ENCODE measurements at places on chromosomes 2 and 18. TPM values are rescaled to one million over a fixed set of nuclear protein-coding genes. Genes with fewer than 3 reads are reported as not detected.

The MC2R gene
- not detected for total RNA-seq

The POTEJ gene
- total RNA-seq = 0.12 TPM

The SERPINB10 gene
- total RNA-seq = 1.2 TPM

The SKOR2 gene
- not detected for total RNA-seq

The WIPF1 gene
- 26.4 TPM for total RNA-seq

The TUBA4B gene
- not detected for total RNA-seq

The CENPA gene
- 5.3 TPM for total RNA-seq

The CHRNG gene
- 9.5 TPM for total RNA-seq

The NT5DC4 gene
- not detected for total RNA-seq

Measured in metanephros (tissue), 2 donors.